Thymus (tissue), 14 donors: ENCODE measurements at places on chromosomes 3 and 15.
A peak's percentile ranks its signal among the peaks of the same experiment; 100 is the strongest.

DNA sequence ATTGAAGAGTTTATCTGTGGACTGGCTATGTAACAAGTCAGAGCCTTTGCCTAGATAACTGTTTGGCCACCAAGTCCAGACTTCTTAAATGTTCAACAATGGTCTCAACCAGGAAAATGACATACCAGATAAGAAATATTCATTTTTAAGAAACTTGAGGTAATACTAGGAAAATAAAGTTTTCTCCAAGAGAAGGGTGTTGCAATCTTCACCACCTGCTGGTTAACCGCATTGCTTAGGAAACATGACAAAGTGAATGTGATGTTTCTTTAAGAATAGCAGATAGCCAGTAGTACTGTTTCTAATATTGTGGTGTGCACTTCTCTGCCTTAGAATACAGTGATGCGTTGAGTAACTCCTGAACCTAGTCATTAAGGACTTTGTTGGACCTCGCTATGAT, 321.5 kb upstream of the CADM2 start:
- no peak for DNase-seq

DNA sequence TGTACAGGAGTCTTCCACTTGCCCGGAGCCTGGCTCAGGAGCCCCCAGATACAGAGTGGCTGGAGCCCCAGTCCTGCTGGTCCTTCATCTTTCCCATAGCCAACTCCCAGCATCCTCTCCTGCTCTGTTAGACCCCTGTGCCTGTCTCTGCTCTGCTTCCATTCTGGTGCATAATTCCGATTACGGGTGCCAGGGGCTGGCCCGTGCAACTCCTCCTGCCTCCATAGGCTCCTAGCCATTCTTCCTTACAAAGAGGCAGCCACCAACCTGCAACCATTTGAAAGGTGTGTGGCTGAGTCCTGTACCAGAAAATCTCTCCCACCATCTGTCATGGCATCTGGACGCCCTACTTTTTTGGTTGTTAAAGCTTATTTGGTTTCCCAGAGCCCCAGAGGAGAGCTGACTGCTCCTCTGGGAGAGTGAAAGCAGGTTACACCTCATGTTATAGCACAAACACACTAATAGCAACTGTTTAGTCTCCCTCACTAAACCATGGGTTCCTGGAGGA, 5.2 kb upstream of the RAD18 start:
- DNase-seq, result no peak

GRCh38 chr3:134463676-134464063, 22.1 kb downstream of the ANAPC13 start:
- no peak for DNase-seq

GRCh38 chr3:156865732-156866131, 39.6 kb downstream of the LEKR1 start:
- DNase-seq, result no peak

DNA sequence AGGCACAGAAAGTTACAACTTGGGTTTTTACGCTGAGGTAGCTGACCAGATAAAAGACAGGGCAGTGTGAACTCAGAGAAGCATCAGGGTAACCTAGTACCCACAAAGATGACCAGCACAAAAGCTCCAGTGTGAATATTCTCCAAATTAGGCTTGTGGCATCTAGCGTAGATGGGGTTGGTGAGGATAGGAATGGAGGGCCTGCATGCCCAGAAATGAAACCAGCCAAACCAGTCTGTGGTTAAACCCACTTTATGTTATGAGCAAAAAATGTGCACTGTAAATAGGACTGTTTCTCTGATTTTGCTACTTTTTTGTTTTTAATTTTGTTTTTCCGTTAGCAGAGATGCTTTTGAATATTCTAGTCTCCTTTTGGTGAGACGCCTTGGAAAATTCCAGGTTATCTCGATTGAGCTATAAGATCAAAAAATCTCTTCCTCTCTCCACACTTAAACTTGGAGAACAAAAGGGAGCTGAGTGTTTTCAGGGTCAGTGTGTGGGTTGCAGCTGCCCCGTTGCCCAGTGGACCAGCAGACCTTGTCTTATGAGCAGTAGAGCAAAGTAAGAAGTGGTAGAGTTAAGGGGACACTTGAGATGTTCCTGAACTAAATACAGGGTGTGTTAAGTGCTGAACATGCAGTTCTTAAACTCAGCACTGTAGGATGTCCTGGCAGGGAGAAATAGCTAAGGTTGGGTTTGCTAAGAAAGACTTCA, 132.9 kb downstream of the C3orf38 start:
- no peak for DNase-seq

DNA sequence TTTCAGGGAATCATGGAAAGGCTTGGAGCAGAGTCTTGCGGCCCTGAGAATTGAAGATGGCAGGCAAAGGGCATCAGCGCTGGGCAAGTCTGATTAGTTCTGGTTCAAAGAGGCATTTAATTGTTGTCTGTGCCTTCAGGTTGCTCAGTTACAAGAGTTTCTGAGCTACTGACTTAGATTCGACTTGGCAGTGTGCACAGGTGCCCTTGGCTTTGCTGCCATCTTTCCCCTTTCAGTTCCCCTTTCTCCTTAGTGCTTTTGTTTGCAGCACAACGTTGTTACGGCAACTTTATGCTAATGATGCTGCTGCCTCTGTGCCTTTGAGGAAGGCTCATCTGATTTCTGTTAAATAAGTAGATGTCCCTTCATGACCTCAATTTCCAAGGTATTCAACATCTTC, 12.5 kb downstream of the P2RY14 start:
- DNase-seq, result no peak

DNA sequence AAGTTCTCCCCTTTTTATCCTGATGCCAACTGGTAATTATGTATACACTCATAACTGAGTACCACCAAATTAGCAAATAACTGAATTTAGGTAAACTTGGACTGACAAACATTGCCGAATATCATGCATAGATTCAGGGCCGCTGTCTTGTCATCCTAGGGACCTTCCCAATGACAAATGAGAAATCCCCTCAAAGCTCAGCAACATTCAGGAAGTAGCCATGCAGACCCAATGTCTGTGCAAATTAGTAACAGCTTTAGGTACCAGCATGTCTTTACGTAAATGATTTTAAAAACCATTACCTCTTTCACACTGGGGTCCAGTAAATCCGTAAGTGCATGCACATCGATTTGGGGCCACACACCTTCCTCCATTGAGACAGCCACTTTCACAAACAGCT, 49.5 kb downstream of the FBN1 start:
- DNase-seq, result no peak

DNA sequence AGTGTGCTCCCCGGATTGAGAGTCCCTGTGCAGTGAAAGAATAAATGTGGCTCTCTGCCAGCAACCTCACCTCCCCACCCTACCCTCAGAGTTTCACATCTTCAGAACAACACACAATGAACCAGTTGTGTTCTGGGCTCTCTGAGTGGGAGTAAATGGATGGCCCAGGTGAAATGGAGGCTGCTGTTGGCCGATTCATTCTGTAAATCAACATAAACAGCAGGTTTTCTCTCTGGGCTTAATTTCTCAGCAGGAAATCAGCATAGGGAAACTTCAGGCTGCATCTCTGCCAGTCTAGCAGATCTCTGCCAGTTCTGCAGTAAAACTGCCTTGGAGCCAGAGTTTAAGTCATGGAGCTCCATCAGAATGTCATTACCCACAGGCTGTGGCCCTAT, 54.6 kb upstream of the FURIN start:
- no peak for DNase-seq

GRCh38 chr3:99562138-99562537, 76.3 kb upstream of the COL8A1 start:
- DNase-seq, result no peak

- DNase-seq, result no peak
These were observed 451.3 kb downstream of the SHQ1 start for GRCh38 chr3:72396899-72397298.

DNA sequence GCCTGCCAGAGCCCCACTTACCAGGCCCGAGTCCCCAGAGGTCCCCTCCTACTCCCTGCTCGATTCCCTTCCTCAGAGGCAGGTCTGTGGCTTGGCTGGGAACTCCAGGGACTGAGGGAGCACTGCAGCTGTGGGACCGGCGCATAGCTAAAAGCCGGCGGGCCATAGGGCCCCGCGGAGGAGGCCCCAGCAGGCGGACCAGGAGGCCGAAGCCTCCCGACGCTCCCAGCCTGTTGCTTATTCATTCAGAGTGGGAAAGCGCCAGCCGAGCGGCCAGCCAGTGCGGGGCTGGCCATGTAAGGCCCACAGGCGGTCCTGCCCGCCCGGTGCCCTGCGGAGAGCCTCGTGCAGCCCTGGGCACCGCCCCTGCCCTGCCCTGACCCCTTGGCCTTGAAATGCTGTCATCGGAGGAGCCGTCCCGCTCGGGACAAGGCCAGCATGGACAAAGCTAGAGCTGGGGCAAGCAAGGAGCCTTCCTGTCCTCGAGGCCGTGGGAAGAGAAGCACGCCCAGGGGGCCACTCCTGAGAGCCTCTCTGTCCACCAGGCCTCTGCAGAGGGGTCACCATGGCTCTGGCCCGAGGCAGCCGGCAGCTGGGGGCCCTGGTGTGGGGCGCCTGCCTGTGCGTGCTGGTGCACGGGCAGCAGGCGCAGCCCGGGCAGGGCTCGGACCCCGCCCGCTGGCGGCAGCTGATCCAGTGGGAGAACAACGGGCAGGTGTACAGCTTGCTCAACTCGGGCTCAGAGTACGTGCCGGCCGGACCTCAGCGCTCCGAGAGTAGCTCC, at the start of gene LOXL1:
LOXL1 (plus strand) TSS at position 244 of the 784 bp plus-strand sequence; CDS start at position 566, 322 bp downstream.
- no peak for DNase-seq

- peak; percentile 67 for DNase-seq
These were observed at the start of gene STXBP5L for GRCh38 chr3:120908030-120908794. TSS of gene STXBP5L (plus strand) at chr3:120908205. CDS start at chr3:120909579, 1,374 bp downstream.

DNA sequence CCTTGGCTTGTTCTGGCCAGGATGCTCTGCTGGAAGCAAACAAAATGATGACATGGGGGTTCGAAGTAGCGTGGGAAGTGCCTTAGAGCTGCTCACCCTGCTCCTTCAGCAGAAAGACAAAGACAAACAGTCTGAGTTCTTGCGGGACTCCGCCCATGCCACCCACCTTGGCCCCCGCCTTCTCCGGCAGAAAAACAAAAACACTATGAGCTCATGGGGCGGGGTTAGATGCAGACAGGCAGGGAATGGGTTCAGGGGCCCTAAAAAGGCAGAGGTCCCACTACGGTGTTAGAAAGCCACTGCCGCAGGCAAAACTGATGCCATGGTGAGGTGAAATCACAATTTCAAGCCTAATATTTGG, 9.7 kb upstream of the NCKIPSD start:
- DNase-seq, result no peak

DNA sequence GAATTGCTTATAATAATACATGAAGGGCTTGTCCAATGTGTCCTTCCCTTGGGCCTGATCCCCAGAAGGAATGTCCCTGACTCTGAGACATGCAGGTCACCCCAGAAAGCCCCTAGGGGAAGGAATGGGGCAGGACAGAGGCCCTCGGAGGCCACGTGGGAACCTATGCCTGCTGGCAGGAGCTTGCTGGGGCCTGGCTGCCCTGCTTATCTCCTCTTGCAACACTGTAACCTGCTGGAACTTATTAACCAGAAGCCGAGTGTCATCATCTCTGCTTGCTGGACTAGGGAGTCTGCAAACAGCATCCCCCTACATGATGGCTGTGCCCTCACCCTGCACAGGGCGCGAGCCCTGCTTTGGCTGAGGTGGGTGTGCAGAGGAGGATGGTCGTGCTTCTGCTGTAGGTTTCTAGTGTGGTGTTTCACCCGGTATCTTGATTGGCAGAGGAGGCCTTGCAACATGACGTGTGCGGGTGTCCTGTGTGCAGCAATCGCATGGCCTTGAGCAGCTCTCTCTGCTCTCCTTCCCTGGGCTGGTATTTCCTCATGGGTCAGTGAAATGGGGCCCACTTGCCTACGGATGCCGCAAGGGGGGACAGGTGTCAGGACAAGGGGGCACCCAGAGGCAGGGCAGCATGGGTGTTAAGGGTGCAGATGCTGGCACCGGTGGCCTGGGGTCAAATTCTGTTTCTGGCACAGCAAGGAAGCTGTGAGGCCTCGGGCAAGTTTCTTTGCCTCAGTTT, 5.0 kb downstream of the CHST13 start:
- no peak for DNase-seq

GRCh38 chr15:68158046-68158628, 47.0 kb downstream of the CALML4 start:
- no peak for DNase-seq

DNA sequence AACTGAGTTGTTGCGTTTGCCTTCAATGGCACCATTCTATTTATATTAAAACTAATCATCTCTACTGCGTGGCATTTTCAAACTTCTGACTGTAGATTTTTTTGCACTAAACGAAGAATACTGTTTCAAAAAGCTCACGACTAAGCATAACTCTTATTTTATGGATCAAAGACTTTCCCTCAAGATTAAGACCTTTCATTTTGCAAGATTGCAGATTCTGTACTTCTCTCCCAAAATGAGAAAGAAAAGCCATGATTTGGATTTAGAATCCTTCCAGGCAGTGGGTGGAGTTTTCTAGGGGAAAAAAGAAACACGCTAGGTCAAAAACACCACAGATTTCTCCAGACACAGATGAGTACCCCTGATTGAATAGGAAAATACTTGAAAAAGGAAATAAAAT, 617.2 kb upstream of the NR2F2 start:
- DNase-seq, result no peak

DNA sequence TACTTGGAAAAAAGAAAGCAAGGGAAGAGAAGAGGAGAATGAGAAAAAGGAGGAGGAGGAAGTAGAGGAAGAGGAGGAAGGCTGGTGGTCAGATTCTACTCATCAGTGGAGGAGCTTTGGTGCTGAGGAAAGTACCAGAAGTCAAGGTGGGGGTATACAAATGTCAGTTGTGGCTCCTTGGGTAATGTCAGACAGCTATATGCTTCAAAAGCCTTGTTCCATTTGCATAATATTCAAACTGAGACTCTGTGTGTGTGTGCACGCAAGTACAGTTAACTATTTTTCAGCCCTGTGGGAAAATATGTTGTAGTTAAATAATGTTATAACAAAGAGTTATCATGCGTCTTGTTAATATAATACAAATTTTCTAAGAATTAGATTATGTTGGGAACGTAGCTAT, 609.7 kb downstream of the PDCD6IP start:
- DNase-seq, result no peak

GRCh38 chr15:85142312-85142711, 160.7 kb downstream of the PDE8A start:
- DNase-seq, result no peak

GRCh38 chr3:174532776-174533175, 326.4 kb upstream of the NAALADL2 start:
- DNase-seq, result no peak

DNA sequence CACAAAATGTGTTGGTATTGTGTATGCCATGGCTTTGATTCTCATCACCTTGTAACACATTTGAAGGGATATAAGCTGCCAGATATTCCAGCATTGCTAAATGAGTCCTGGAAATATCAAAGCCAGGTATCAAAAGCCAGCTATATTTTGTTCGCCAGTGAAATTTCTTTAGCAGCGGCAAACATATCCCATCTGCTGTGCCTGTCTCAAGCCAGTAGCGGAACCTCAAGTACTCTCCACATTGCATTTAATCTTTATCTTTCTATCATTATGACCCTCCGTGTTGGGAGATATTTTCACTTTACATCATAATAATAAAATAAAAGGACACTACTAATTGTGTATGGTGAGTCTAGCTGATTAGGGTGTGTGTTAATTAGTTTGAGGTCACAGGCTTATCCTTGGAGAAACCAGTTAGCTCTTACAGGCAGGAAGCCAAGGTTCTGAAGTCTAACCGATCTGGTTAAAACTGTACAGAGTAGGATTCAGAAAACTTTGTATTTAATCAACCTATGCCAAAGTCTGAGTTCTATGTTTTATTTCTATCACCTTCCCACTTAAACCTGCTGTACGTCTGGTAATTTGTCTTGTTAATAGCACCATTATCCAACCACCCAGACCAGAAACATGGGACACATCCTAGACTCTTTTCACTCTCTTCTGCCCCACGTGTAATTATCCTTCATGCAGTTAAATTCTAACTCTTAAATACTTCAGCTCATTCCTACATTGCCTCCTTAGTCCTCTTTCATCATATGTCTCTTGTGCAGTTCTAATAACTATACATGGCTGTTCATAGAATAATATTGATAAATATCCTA, 14.5 kb downstream of the TIPARP start:
- no peak for DNase-seq
